ENCODE measurements at places on chromosomes 3 and 15.

- DNase-seq, result no peak
Observed at GRCh38 chr15:66014635-66015182, 145.4 kb downstream of the RAB11A start.

- no peak for DNase-seq
Observed at GRCh38 chr15:35723852-35724251, 177.9 kb upstream of the DPH6 start.

- no peak for DNase-seq
Observed at GRCh38 chr3:160613661-160614060, 48.3 kb upstream of the KPNA4 start.

DNA sequence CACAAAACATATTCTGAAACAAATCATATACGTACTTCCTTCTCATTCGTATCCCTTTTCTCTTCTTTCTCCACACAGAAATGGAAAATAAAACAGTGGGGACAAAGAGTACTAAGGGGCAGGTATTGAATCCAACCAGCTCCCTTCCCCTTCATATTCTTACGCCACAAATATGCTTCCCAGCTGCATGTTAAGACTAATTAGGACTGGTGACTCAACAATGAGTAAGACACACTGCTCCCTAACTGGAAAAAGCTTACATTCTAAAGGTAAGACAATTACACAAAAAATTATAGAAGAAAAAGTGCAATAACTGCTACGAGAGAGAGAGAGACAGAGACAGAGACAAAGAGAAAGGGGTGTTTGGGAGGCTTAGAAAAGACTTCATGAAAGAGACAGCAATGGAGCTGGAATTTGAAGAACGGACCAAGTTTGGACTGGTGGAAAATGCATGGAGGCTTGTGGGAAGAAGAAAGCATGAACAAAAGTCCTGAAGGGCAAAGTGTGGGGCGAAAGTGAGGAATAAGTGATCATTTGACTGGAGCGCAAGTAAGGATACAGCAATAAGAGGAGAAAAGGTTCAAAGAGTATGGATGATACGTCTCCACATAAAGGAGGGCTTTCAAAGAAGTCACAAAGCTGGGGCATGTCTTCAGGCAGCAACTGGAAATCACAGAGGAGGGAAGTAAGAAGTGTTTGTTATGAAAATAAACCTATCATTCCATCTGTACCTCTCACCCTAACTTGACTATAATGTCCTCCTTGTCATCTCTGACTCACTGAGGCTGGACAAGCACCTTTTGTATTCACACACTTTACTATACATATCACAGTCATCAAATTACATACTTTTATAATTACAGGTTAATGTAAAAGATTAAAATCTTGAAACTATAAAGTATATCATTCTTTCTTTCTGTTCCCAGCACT, 49.2 kb downstream of the RYK start:
- DNase-seq, result no peak

GRCh38 chr3:54443561-54444161, 321.3 kb downstream of the CACNA2D3 start:
- no peak for DNase-seq

- no peak for DNase-seq
Observed at GRCh38 chr15:70589221-70589620, 174.1 kb downstream of the UACA start.

GRCh38 chr3:75176937-75177336, 487.2 kb upstream of the FRG2C start:
- DNase-seq, result no peak

GRCh38 chr3:117128133-117128532, 418.6 kb downstream of the TUSC7 start:
- no peak for DNase-seq

GRCh38 chr15:68100194-68100593, 46.1 kb downstream of the PIAS1 start:
- no peak for DNase-seq

- DNase-seq, result no peak
Observed at GRCh38 chr15:88658972-88659931, 20.4 kb downstream of the ISG20 start.

DNA sequence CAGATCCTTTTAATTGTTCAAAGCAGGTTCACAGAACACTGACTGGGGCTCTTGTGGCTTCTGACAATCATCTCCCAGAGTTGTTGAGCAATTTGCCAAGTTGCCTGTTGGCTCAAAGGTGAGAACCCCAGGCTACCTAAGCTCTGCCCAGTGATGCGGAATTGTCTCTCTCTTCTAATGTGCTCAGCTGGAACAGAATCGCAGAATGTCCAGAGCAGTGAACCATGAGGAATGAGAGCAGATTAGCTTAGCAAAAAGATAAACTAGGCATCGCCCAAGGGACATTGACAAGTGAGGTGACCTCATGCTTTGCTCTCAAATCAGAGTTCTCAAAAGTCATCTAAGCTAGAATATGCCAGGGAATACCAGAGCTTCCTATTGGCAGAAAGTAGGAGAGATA, 148.1 kb downstream of the WDR76 start:
- peak; percentile 76 for DNase-seq

GRCh38 chr3:172279191-172279640, 169.0 kb downstream of the GHSR start:
- no peak for DNase-seq

- DNase-seq, result no peak
Observed at GRCh38 chr3:100396967-100397366, 3.9 kb downstream of the TOMM70 start.

DNA sequence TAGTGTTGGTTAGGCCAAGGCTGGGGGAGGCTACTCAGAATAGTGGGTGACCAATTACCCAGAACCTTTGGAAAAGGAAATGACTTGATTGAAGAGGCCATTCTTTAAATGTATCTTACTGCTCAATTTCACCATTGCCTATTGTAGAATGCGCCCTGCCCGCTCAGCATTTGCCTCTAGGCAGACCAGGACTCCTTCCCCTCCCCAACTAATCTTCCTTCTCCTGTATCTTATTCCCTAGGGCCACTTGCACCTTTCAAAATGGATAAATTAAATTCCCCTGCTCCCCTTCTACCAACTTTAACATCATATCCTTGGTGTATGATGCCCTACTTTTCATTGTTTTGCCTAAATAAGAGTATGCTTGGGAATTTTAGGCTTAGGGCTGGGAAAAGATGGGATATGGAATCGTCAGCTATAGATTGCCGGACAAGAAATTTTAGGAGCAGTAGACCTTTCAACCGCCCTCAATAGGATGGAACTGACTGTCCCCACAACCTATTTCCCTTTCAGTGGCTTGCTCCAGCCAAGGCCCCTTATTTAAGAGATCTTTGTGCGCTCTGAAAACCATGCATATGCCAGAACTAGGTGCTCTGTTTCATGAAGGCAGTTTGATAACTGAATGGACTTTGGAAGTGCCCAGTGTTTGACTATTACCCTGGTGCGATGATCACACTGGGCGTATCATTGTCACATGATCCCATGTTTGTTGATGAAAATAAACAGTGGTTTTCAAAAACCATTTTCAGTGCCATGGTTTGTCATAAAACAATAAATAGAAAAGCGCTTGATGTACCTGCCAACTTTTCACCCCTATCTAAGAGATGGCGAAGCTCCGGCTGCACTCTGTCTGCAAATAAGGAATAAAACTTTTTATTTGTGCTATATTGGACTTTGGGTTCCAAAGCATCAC, 74.3 kb upstream of the TSEN2 start:
- DNase-seq, result no peak

DNA sequence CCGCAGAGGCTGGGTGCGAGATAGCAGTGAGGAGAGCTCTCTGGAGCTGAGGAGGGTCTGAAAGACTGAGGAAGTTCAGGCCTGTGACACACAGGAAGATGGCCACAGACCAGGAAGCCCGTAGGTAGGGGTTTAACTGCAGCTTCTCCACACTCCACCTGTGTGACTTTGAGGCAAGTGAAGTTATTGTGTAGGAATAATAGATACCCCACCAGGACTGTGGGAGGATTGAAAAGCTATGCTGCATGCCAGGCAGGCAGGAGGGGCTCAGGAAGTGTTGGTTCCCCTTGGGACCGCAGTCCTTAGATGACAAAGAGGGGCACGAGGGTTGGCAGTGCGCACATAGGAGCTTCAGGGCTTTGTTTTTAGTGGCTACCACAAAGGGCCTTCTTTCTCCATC, 50.9 kb downstream of the MAGEF1 start:
- DNase-seq, result no peak

DNA sequence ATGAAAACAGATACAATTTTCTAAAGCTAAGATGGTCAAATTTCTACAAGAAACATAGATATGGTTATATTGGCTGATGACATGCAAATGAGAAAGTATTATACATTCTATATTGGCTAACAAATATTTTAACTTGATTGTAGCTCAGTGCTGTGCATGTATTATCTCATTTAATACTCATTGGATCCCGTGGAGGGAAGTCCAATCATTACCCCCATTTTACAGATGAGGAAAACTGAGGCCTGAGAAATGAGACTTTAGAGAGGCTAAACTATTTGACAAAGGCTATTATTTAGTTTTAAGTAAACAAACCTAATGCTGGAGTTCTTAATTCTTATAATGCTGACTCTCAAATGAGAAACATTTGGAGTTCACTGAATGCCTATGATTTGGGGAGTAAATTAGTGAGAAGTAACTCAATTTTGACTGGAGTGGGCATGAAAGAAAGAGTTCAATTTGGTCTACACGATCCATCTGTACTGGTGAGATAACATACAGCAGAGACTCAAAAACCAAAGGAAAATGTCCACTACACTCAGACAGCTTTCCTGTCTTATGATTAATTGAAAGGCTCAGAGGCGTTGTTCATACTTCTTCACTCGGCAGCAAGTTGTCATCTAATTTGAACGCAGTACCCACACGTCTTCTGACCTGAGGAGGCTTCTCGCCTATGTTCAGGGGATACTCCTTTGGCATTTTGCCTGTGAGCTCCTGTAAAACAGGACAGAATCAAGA, 72.2 kb upstream of the LMOD3 start:
- no peak for DNase-seq

GRCh38 chr3:13294442-13295351, 125.4 kb downstream of the NUP210 start:
- DNase-seq, result no peak

GRCh38 chr15:98358971-98359370, 289.4 kb upstream of the IGF1R start:
- no peak for DNase-seq

GRCh38 chr15:67148196-67148701, 82.8 kb downstream of the SMAD3 start:
- DNase-seq, result peak; percentile 64

DNA sequence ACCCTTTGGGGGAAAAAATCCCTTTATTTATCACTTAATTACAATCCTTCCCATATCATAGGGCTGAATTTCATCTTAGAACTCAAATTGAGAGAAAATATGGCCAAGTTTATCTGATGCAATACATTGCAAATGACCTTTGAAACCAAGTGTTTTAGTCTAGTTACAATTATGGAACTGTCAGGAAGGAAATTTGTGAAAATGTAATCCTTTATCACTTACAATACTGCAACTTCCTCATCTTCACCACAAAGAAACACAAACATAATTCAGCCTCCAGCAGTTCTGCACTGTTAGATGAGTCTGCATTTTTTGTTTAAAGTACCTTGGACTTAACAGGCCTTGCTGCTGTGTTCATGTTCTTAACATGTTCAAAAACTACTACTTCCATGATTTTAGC, 4.6 kb downstream of the CCPG1 start:
- peak; percentile 45 for DNase-seq

GRCh38 chr3:67662733-67663132, 8.3 kb upstream of the SUCLG2 start:
- DNase-seq, result no peak

GRCh38 chr3:29601861-29602585, 321.2 kb downstream of the RBMS3 start:
- no peak for DNase-seq

DNA sequence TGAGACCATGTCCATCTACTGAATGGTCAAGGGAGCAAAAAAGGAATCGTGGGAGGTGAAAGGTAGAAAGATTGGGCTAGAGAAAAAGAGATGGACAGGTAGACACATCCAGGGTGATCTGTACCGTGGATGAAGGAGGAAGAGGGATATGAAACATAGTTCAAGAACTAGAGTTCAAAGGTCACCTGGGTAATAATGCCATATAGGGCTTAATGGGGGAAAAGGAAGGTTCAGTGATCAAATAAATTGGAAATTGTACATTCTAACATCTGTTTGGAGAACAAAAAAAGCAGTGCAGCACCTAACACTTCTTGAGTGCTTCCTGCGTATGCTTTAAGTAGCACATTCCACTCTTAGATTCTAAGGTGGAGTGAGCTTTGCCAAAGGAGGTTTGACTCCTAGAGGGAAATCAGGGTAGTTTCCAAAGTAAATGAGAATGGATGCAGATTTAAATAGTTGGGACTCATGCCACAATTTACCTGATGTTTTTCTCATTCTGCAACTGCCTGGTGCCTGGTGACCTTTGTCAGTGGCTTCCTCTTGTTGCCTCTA, 46.6 kb downstream of the MITF start:
- no peak for DNase-seq

GRCh38 chr3:79032686-79033318, 735.0 kb downstream of the ROBO1 start:
- peak; percentile 66 for DNase-seq

All from ACHN (cell line).